ENCODE measurements at places on chromosomes 11 and 22.

GRCh38 chr22:23215294-23216241 lies 35.3 kb downstream of the BCR start:
- DNase-seq = no peak

DNA sequence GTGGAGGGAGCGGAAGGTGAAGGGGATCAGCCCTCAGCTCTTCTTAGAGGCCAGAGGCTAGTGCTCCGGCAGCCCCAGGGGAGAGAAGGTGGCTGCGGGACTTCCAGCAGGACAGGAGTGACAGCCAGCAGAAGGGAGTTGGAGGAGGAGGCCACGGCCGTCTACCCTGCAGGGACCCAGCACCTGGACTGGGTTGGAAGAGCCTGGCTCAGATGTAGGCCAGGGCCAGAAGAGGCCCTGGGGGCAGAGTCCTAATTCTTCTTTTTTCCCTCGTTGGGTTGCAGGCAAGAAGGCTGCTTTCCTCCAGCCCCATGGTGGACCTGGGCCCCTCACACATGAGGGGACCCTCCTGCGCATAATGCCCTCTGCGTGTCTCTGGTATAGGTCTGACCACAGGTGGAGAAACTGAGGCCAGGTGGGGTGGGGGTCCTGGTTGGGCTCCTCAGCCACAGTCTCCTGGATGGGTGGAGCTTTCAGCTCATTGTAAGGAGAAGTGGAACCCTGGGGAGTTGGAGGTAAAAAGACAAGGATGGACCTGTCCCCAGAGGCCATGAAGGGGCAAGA lies 2.3 kb upstream of the MCAM start:
- DNase-seq = no peak

- DNase-seq = no peak
Measured at GRCh38 chr11:100753571-100753970, 66.5 kb downstream of the ARHGAP42 start.

- no peak for DNase-seq
Measured at GRCh38 chr11:72807021-72807693, 7.1 kb upstream of the ATG16L2 start.

GRCh38 chr22:31248965-31249958 lies 37.2 kb downstream of the LIMK2 start:
- DNase-seq = no peak

DNA sequence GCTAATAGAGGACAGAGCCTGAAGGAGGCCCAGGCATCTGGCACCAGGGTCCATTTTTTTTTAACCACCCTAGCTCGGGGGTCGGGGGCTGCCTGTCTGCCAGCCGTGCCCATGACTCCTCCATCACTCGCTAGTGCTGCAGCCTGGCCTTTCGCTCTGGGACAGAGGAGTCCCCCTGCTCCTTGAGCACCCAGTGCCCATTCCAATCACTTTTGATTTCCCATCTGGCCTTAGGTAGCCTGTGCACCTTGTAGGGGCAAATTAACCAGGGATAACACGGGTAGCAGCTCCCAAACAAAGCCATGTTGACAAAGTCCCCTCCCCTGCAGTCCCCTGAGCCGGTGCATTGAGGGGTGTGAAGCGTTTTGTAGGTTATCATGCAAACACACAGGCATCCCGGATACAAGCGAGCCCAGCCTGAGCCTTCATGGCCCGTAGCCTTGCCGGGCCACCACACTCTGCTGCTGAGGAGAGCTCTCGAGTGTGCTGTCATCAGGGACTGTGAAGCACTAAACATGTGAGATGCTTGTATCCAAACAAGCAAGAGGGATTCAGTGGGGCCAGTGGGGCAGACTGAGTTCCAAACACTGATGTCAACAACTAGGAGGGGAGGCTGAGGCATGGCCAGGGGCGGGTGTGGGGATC lies 208.7 kb downstream of the DSCAML1 start:
- DNase-seq = no peak

DNA sequence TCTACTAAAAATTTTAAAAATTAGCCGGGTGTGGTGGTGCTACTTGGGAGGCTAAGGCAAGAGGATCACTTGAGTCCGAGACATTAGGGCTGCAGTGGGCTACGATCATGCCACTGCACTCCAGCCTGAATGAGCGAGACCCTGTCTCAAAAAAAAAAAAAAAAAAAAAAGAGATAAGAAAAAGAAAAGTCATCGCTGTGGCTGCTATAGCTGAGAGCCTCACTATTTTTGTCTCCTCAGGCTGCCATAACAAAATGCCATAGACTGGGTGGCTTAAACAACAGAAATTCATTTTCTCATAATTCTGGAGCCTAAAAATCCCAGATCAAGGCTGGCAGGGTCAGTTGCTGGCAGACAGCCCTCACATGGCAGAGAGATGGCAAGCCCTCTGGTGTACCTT lies 30.1 kb upstream of the DEPDC7 start:
- DNase-seq = no peak

DNA sequence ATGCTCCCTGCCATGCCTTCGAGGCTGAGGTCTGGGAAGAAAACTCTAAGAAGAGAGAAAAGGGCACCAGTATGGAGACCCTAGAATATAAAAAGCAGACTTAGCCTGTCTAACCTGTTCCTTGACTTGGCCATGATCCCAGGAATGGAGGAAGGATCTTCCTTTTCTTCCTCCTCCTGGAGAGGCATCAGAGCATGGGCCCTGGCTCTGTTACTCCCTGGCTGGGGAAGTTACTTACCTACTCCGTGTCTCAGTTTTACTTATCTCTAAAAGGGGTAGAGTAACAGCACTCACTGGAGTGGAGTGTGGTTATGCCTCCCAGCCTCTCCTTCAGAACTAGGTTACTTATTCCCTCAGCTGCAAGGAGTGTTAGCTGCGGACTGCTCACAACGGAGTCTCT lies 55.2 kb upstream of the PHF21A start:
- no peak for DNase-seq

DNA sequence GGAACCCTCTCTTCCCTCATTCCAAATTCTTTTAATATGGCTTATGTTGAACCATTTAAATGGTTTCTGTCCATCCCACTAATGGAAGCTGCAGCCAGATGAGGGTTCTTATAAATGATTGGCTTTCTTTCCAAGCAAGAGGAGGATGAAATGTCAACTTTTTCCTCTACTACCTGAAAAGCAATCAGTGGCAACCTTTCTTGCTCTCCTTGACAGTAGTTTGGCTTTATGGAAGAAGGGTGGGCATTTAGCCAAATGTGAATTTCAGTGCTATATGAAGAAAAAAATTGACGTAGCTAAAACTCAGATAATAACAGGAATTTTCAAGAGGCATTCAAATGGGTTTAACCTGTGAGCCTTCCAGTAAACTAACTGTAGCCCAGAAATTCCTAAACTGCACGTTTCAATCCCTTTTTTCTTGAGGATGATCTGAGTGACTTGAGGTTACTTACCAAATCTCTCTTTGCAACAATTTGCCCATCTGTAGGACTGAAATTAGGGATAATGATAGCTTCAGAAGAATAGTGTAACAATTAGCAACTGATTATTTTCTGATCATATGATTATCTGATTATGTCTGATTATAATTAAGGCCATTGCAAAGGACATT lies 90.9 kb downstream of the EXT2 start:
- DNase-seq = no peak

- no peak for DNase-seq
Measured at GRCh38 chr11:1160231-1161101, 2.7 kb downstream of the MUC5AC start.

- DNase-seq = no peak
Measured at GRCh38 chr11:9739123-9739900, 75.4 kb downstream of the SWAP70 start.

- DNase-seq = no peak
Measured at GRCh38 chr22:44281768-44282637, 30.7 kb downstream of the SHISAL1 start.

DNA sequence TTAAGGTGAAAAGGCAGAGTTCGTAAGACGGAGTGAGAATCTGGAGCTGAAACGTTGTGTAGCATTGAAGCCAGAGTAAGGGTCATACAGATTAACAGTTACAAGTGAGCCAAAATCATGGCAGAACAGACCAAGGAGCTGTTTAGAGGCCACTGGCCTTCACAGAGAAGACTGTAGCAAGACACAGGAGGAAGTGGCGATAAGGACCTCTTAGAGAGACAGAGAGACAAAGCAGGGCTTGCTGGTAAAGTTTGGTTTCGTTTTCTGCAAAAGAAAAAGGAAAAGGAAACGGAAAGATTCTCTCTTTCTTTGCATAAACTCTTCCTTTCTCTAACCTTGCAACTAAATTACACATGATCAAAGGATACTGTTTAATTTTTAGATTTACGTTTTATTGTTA lies 83.0 kb downstream of the AASDHPPT start:
- no peak for DNase-seq

DNA sequence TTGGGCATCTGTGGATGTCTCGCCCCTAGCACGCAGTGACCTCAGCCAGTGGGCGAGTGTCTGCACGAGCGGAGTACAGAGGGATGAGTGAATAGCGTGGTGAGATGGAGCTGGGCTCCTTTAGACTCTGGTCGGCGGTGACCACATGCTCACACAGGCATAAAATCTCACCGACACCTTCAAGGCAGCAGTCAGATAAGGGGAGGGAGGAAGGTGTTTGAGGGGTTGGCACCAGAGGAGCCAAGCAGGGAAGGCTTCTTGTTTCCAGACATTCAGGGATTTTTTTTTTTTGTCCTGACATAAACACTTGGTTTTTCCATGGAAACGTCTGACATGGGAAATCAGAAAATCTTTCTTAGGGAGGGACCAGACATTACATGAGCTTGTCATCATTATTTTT lies 35.8 kb downstream of the GRIK4 start:
- no peak for DNase-seq

DNA sequence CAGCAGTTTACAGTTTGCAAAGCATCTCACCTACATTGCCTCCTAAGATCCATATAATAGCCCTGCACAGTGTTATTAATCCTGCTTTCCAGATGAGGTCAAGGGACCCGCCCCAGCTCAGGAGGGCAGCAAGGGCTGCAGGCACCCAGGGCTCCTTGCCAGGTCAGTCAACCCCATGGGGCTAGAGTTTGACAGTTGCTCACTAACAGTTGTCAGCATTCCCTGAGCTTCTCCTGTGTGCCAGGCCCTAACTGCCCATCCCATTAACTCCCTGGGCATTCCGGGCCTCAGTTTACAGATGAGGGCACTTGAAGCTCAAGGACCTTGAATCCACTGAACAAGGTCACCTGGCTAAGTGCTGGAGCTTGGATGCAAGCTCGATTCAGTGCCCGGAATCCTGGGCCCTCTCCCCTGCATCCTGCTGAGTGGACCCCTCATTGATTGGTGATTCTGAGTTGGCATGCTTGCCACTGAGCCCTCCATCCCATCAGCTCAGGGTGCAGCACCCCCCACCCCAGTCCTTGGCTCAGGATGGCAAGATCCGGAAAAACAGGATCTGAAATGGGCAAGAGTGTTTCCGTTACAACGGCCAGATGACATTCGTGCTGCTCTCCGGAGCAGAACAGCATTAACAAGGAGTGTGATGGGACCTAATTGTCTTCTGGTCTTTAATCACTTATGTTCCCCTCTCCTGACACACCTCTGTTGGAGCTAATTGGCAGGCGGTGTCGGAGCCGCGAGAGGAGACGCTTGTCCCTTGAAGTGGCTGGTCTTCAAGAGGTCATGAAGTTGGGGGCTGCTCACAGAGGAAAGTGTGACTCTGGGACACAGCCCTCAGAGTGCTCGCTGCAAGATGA lies 87.4 kb upstream of the SHISAL1 start:
- DNase-seq = no peak

DNA sequence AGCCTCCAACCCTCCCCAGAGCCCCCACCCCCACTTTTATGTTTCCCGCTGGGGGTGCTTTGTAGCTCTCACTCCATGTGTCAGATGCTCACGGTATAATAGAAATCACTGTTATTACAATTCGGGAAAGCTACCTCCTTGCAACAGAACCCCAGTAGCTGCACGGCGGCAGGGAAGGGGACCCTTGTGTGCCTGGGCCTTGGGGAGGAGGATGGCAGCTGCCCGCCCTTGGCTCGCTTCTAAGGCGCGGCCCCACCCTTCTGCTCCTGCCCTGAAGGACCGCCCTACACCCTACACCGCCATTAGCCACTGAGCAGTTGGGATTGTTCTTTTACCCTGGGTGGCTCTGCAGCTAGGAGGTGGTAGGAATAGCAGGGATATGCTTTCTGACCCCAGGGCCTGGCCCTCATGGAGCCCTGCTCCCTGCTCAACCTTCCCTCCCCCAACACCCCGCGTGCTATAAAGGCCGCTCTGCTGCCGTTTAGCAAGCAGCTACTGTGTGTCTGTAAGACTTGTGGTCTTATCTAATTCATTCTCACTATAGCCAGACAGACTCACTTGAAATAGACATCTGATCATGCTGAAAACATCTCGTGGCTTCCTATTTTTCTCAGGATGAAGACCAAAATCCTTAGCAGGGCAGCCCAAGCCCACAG lies 219.7 kb downstream of the CEP164 start:
- DNase-seq = no peak

- DNase-seq = no peak
Measured at GRCh38 chr11:92224054-92224406, 588 bp upstream of the FAT3 start.

DNA sequence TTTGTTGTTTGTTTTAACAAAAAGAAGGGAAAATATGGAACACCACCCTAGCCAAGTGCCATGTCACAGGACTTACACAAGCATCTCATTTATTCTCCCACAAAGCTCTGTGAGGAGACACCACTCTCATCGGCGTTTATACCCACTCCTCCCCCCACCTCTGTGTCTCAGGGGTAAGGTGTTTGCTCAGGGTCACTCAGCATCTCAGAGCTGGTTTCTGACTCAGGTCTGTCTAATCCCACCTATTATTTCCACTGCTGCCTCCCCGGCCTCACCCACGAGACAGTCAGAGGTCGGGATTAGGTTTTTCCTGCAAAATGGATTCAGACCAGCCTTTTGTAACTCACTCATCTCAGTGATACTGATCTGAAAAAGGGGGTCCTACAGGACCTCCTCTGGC lies 786.0 kb downstream of the OPCML start:
- DNase-seq = no peak

- DNase-seq = no peak
Measured at GRCh38 chr11:77658213-77659013, 20.8 kb upstream of the CLNS1A start.

DNA sequence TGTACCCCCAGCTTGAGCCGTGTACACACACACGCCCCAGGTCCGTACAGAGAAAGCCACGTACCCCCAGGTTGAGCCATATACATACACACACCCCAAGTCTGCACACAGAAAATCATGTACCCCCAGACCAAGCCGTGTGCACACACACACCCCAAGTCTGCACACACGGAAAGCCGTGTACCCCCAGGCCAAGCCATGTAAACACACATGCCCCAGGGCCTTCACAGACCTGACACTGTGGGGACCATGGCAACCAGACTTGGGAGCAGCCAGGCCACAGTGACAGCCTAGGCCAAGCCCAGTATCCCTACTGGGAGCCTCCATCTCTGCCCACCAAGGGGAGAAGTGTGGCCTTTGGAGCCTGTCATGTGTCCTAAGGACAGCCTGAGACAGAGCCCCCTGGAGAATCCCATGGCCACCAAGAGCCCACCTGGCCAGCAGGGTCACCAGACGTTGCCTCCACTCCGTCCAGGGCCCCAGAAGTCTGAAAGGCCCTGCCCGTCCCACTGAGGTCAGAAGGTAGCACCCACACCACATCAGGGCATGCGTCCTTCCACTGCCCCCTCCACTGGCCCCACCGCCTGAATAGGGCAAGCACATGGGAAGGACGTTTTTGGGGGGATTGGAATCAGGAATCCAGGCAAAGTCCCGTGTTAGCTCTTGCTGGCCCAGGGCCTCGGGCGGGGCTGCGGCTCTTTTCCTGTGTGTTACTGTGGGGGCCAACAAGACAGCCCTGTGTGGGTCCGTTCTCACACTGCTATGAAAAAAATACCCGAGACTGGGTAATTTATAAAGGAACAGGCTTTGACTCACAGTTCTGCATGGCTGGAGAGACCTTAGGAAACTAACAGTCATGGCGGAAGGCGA lies 636.7 kb downstream of the TBC1D22A start:
- no peak for DNase-seq

All from central memory CD4-positive, alpha-beta T cell (primary cell).